ENCODE measurements at places on chromosomes 7 and 10.

- DNase-seq: no peak
Measured at GRCh38 chr10:99768556-99768955, 13.9 kb upstream of the ABCC2 start.

GRCh38 chr7:76315364-76315763 lies 12.9 kb downstream of the HSPB1 start:
- no peak for DNase-seq

GRCh38 chr7:37974711-37975110 lies 54.3 kb downstream of the EPDR1 start:
- no peak for DNase-seq

- DNase-seq: no peak
Measured at GRCh38 chr7:37786741-37787569, 61.4 kb upstream of the NME8 start.

- DNase-seq: no peak
Measured at GRCh38 chr10:588246-589165, 101.0 kb downstream of the DIP2C start.

- no peak for DNase-seq
Measured at GRCh38 chr10:125628104-125629049, 54.6 kb downstream of the TEX36 start.

GRCh38 chr7:1513657-1514095 lies 9.5 kb upstream of the INTS1 start:
- no peak for DNase-seq

GRCh38 chr10:81534991-81535390 lies 340.0 kb upstream of the NRG3 start:
- no peak for DNase-seq

GRCh38 chr10:131846240-131847101 lies 54.3 kb upstream of the PPP2R2D start:
- no peak for DNase-seq

DNA sequence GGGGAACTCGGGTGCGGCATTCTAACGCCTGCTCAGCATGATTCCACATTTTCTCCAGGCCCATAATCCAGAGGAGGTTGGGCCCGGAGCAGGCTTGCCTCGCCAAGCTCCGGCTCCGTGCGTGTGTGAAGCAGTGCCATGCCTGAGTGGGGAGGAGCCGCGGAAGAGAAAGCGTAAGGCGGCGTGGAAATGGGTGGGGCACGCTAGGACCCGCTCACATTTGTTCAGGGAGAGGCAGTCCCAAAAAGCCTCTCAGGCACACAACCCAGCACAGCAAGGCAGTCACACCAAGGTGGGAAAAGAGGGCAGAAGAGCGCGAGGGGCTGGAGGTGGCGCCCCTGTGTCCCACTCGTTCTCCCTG lies 695 bp upstream of the VDAC2 start:
- peak; percentile 38 for DNase-seq

GRCh38 chr10:35503578-35503977 lies 101.6 kb upstream of the GJD4 start:
- DNase-seq: no peak

DNA sequence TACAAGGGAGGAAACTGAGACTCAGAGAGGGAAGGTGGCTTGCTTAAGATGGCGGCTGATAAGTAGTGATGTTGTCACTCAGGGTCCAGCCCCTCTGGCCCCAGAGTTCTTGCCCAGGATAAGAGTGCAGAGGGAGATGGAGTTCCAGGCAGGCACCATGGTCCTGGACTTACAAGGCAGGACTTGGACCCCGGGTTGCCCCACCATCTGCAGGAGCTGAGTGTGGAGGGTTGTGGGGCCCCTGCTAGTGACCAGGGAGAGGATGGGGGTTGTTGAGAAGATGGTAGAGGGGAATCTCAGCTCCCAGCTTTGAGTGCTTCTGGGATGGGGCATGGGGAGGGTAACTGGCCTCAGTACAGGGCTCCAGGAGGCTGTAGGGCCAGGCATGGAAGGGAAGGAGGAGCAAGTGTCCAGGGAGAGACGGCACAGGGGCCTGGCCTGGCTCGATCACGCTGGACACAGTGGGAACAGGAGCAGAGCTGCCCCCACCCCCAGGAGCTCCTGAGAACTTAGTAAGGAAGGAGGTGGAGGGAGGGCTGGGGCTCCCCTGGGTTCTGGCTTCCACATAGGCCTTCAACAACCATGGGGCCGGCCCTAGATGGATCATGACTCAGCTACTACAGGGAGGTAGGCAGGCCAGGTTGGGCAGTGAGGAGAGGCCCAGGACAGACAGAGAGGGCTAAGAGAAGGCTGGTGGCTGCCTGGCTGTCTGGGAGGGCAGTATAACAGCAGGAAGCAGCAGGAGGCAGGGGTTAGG lies 28.2 kb downstream of the PPIF start:
- no peak for DNase-seq

- DNase-seq: no peak
Measured at GRCh38 chr7:101288439-101288838, 33.2 kb downstream of the IFT22 start.

DNA sequence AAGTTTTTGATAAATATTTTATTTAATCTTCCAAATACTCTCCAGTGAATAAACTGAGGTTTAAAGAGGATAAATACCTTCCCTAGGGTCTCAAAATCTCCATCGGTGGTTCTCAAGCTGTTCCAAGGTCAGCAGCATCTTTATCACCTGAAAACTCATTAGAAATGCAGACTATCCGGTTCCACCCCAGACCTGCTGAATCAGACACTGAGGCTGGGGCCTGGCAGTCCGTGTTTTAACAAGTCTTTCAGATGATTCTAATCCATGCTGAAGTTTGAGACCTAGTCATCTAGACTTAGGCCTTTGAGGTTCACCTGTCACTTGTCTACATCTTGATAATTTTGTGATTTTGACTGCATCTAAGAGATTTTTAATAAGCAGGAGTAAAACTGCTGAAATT lies 37.5 kb downstream of the PLEKHA8 start:
- DNase-seq: no peak

- DNase-seq: no peak
Measured at GRCh38 chr10:87734987-87735827, 75.5 kb downstream of the PAPSS2 start.

DNA sequence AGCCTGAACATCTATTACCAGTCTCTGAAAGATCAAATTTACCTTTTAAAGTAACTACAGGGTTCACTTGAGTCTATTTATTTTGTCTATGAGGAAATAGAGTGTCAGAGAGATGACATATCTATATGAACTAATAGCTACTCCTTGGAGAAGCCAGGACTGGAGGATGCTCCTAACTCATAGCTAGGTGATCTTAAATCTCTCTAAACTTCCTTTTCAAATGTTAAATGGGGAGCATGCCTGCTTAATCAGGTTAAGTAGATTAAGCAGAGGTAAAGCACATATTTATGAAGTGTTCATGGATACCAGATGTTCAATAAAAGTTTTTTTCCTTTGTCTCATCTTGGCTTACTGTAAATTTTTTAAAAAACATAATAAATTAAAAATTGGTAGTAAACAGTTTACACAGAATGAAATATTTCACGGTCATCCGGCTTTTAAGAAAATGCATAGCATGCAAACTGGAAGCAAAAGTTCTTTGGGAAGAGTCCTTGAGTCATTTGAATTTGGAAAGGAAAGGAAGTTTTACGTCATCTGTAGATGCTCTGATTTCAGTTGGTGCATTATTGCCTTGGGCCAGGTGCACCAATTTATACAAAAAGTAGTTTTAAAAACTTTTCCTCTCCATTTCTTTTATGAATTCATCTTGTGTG lies 155.1 kb downstream of the BICC1 start:
- no peak for DNase-seq

DNA sequence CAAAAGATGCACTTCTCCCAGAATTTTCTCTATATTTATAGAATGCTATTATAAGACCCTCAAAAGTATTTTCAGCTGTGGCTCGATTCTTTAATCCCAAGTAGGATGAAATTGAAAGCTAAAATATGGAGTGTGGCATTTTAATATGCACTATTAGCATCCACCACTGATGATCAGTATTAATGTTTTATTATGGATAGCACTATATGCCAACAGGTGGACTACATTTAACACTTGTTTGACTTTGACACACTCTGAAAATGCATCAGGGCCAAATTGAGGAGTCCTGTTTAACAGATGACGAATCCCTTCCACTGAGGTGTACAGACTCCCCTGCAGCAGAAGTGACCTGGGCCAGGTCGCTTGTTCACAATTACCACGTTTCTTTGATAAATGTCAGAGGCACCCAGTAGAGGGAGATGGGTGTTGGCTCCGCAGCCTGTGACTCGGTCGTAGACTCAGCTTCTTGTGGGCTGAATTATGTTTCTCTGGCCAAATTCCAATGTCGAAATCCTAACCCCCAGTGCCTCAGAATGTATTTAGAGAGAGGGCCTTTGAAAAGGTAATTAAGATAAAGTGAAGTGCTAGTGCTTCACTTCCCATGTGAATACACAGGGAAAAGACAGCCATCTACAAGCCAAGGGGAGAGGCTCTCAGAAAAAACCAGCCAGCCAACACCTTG lies 48.1 kb downstream of the WIPF3 start:
- no peak for DNase-seq

DNA sequence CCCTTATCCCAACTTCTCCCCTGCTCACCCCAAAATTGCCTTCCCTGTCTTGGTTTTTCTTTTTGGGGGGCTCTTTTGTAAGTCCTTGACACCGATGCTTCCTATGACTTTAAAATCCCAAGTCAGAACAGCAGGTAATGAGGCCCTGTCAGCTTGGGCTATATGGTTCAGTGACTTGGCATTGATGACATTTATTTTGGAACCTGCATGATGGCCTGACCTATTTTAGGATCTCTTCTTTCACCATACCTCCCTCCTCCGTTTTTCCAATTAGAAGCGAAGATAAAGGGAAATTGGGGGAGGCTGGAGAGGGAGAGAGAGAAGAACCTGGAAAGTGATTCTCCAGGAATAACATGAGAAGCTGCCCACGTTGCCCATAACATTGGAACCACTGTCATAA lies 424.9 kb upstream of the AUTS2 start:
- no peak for DNase-seq

DNA sequence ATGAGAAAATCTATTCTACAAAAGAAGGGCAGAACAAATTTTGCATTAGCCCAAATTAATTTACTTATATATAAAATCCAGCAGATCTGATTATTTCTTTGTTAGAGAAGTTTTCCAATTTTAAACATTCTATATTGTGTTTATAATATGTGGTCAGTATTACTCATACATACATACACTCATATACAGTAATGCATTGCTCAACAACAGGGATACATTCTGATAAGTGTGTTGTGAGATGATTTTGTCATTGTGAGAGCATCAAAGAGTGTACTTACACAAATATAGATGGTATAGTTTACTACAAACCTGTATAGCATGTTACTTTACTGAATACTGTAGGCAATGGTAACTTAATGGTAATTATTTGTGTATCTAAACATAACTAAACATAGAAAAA lies 239.6 kb upstream of the ETV1 start:
- DNase-seq: no peak

- no peak for DNase-seq
Measured at GRCh38 chr10:60299961-60300883, 89.5 kb downstream of the ANK3 start.

DNA sequence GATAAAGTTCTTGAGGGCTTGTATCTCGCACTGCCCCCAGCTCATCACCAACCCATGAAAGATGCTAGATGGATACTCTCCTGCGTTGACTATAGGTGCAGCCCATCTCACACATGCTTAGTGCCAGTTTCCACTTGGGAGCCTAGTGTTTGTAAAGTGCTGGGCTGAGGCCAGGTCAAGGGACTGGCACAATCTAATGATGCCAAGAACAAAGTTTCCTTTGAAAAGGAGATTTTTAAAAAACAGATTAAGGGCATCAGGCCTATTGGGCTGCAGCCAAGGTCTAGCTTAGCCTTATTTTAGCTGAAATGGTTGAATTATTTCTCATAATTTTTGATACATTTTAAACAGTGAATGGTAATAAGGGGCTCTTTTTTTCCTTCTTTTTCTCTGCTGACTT lies 259.0 kb downstream of the ADRA2A start:
- no peak for DNase-seq

DNA sequence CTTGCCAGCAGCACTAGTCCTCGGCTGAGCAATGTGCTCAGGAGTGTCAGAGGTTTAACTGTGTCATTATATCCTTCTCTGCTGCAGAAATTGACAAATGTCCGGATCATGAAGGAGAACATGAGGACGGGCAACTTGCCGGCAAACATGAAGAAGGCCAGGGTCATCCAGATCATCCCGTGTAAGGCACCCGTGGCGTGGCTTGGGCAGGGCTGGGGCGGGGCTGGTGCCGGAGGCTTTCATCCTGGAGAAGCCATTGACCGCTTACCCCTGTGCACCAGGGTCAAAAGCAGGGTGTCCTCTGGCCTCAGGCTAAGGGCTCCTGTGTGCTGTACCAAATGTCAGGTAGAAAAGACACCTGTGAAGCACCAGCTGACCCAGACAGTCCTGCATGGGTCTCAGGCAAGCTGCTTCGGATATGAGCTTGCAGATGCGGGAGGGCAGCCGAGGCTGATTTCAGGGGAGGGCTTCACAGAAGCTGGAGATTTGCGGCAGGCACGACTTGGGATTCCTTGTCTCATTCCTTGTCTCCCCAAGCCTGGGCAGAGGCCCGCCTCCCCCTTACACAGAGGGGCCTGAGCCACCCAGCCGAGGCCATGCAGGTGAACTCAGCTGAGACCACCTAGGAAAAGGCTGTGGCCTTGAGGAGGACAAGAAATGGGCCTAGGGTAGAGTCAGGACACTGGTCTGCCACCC lies 55.4 kb downstream of the MKI67 start:
- no peak for DNase-seq

DNA sequence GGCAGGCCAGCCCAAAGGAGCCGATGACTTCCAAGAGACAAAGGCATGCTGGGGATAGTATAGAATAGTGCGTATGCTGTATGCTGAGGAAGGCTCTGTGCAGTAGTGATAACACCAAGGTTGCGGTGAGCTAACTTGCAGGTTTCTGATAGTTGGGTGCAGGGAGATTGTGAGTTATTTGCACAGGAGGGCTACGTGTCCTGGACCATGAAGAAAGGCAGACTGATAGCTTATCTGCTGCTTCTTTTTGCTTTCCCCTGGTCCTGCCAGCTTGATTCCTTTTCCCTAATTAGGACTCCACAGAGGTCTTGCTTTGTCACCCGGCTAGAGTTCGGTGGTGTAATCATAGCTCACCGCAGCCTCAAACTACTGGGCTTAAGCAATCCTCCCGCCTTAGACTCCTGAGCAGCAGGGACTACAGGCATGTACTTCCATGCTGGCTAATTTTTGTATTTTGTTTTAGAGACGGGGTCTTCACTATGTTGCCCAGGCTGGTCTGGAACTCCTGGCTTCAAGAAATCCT lies 43.9 kb upstream of the ARHGAP12 start:
- DNase-seq: no peak

DNA sequence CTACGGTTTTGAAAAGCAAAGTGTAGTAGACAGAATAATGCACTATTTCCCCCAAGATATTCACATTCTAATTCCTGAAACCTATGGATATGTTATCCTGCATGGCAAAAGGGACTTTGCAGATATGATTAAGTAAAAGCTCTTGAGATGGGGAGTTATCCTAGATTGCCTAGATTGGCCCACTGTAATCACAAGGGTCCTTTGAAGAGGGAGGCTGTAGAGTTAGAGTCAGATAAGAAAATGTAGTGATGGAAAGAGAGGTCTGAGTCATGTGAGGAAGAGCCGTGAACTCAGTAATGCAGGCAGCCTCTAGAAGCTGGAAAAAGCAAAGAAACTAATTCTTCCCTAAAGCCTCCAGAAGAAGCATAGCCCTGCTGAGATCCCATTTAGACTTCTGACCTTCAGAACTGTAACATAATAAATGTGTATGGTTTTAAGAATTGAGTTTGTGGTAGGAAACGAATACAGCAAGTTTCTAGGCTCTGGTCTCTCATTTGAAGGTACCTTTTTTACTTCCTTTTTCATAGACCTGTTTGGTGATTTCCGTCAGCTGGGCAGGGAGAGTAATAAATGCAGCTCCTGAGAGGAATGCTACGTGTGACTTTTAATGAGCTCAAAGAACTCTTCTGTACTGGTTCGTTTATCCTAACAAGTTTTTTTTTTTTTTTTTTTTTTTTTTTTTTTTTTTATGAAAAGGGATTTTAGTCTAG lies 41.9 kb upstream of the NXPH1 start:
- no peak for DNase-seq

Data from NCI-H2171 (cell line).